ENCODE measurements at places on chromosomes 11 and 22.
A peak's percentile ranks its signal among the peaks of the same experiment; 100 is the strongest.

DNA sequence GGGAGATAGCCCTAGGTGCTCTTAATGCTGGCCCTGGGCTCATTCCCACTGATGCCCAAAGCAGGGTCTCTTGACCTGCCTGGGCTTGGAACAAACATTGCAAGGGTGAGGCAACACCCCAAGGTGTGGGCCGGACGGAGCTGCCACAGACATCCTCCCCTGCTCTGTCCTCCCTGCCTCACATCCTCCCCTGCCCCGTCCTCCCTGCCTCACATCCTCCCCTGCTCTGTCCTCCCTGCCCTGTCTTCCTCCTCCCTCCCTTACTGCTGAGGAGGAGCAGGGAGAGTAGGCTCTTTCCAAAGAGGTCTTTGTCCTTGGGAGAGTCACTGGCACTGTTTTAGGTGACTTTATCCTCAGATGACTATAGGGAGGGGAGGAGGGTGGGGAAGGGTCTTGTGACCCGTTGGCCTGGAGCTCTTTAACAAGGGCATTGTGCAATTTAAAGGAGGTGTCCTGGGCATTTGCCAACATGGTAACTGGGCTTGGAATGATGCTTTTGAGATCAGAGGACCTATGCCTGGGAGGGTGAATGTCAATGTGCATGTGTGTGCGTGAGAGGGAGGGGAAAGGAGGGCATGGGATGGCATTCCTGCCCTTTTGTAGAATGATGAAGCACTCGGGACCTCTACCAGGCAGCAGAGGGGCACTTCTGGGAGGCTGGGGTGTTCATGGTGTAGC lies 700 bp downstream of the FAM180B start:
- no peak for DNase-seq

DNA sequence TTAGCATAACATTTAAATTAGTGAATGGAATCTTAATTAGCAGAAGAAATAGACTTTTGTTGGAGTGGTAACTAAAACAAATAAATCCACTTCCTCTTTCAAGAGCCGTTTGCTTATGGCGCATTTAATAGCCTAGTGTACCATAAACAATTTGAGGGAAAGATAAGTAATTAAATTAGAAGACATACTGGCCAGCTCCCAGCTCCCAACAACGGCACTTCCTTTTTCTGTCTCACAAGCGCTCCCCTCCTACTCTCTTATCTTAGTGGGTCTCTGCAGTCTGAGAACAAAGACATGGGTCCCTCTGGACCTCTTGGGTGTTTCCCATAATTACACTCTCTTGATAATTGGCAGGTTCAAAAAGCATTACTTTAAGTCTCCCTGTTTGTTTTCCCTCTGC lies 146.0 kb downstream of the OPCML start:
- no peak for DNase-seq

DNA sequence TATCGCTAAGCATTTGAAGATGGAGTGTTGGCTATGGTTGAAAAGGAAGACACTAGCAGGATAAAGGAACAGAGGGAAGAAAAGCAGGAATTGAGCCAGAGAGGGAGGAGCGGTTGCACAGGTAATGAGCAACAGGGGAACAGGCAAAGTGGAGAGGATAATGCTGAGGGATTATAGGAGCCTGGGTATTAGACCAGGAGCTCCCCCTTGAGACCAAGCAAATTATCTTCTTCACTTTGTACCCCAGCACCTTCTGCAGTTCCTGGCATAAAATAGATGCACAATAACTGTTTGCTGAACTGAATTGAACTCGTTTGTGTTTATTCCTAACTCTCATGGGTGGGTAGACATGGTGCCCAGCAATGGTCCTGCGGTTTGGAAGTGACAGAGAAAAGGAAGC lies 54.6 kb upstream of the OR5P2 start:
- no peak for DNase-seq

- no peak for DNase-seq
Measured at GRCh38 chr22:44051358-44051757, 27.3 kb downstream of the PARVB start.

DNA sequence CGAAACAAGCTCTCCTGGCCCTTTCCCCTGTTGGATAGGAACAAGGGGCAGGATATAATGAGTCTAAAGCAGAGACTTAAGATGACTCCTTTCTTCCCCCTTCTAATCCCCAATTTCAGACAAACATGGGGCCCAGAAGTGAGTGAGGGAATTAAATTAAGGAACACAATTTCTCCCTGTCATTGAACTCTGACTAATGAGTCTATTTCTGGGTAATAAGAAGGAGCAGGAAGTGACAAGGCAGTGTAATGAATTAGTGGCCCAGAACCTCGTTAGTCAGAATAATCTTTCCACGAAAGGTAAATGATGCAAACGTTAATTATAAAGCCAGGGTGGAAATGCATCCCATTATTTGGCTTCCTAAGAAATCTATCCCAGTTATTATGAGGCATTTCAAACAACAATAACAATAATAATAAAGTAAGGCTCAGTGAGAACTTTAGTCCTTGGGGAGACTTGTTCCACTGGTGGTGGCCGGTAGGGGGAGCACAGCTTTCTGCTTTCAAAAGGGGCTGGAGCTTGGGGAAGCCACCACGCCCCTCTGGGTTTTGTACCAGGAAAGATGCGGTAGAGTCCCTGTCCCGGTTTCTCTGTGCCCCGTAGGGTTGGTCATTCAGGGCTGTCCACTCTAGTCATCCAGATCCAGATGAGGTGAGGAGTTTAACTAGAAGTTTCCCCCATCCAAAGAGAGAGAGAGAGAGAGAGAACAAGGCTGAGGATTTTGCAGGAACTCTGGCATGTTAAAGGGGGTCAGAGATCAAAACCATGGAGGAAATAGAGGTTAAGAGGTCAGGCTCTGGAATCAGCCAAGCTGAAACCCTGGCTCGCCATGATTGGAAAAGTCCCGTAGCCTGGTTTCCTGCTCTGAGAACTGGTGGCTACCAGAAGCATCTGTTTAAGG lies 298.3 kb downstream of the NTM start:
- DNase-seq = peak; percentile 54

DNA sequence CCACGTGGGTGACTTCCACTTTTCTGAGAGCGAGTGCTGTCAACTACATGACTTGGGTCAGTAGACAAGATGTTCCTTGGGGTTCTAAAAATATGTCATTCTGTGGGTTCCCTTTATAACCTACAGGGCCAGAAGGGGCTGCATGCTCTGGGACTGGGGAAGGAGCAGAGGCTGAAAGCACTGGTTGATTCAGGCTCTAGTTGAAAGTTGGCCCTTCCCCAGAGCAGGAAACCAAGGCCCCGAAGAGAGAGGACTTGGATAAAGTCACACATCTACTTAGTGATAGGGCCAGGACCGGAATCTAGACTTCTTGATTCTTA lies 9.9 kb downstream of the ADAMTS15 start:
- DNase-seq = no peak

GRCh38 chr11:46242952-46243795 lies 34.3 kb upstream of the CREB3L1 start:
- DNase-seq = peak; percentile 96

GRCh38 chr22:37549704-37550059 lies 10.6 kb upstream of the CDC42EP1 start:
- peak; percentile 60 for DNase-seq

GRCh38 chr11:119300198-119300964 lies 16.5 kb downstream of the MCAM start:
- no peak for DNase-seq

GRCh38 chr11:37616291-37616690 lies 1018.3 kb upstream of the RAG2 start:
- DNase-seq = no peak

DNA sequence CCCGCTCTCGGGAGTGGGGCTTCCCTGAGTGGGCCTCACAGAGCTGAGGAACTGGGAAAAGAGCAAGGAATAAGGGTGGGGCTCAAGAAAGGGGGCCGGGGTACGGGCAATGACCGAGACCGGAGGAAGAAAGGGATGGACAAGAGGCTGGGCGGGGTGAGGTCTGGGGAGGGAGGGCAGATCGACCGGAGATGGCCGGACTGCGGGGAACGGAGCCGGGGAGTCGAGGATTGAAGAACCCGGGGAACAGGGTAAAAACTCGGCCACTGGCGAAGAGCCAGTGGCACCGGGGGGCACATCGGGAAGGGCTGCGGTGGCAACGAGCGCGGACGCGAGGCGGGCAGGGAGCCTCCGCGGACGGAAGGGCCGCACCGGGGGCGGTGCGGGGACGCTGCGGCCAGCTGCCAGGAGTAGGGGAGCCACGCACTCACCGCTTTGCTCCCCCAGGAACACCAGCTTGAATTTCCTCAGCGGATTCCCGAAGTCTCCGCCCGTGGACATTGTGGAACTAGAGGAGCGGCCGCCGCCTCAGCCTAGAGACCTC lies 667 bp downstream of the RAB6A start:
- DNase-seq = peak; percentile 73

GRCh38 chr11:126899961-126900748 lies 100.4 kb downstream of the KIRREL3 start:
- no peak for DNase-seq

DNA sequence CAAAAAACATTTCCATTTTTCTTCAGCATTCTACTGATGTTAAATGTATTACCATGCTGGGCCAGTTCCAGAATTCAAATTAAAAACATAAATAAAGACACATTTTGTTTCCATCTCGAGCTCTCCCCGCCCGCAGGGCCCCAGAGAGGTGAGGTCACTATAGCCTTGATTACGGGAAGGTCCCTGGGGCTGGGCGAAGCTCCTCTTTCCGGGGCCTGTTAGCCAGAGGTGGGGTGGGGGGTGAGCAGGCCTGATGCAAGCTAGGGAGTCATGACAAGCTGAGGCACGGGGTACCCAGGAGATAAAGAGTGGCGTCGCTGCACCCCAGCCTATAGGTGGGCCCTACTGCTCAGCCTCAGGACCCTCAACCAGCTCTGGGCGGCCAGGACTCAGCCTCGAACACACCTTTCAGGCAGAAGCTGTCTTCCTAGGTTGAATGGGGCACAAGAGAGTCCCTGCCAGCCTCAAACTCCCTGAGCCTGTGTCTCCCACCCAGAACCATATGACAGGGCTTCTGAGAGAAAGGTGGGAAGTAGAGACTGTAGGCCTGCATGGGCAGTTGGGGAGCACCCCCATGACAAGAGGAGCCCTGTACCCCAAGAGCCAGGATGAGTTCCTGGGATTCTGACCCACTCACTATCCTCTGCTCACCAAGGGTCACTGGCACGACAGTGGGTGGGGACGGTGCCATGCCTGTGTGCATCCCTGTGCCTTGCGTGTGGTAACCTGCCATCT lies 34.8 kb downstream of the KCNQ1OT1 start:
- DNase-seq = no peak

DNA sequence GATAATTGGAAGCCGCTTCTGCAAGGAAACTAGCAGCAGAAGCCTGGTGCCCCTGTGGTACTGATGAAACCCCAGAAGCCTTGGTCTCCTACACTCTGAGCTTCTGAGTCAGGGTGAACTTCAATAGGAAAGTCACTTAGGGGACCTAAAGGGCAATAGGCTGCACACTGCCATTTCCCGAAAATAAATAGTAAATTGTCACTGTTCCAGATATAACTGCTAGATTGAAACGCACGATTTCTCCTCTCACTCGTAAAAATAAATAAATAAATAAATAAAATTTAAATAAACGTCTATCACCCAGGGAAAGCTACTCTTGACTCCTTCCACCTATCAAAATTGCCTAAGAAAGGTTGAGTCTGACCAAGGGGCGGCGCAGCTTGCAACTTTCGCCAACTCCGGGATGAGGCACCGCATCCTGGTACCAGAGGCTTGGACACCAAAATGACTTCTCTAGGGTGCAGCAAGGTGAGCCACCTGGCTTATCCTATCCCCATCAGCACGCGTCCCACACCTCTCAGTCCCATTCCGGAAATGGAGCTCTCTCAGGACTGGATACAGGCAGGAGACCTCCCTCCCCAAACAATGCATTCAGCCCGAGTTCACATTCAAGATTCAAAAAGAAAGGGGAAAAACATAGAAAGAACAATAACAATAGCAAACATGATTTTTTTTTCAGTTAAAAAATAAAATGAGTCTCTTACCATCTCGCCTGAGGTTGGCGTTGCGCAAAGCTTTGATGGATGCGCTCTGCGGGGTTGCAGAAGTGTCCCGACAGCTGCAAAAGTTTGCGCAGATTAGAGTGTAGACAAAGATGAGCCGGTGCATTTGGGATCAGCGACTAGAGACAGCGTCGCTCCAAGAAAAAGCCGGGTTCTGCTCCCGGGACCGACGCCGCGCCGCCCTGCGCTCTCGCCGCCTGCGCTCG lies 583 bp downstream of the PDGFD start:
- peak; percentile 23 for DNase-seq

GRCh38 chr11:83063073-83063754 lies 8.5 kb downstream of the RAB30 start:
- peak; percentile 14 for DNase-seq

GRCh38 chr11:32341620-32342613 lies 93.4 kb downstream of the WT1 start:
- no peak for DNase-seq

DNA sequence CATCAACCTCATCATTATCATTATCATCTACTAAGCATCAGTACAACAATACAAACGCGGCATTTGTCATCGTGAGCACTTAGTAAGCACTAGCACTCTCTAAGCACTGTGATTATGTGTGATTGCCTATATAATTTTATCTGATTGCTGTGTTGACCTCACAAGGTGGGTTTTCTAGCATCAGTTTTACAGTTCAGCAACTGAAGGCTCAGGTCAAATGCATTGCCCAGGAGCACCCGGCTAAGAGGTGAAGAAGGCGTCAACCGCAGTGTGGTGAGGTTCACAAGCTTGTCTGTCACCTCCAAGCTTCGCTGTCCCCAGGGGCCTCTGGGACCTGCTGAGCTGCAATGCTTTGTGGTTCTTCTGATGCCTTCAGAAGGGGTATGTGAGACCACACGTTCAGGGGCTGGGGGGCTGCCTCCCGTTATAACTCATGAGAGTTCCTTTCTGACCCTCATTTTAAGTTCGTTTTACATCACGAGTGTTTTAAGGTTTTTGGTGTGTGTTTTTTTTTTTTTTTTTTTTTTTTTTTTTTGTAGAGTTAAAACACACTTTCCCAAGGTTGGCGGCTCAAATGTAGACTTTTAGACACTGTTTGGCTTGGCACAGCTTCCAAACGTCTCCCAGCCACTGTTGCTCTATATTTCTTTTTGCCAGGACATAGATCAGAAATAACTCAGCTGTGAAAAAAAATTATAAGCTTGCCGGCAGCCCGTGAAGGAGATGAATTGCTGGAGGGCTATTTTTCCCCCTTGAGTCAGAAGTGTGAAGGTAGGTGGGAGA lies 33.8 kb upstream of the SCUBE1 start:
- no peak for DNase-seq

- DNase-seq = no peak
Measured at GRCh38 chr11:38307455-38307854, 1709.4 kb upstream of the RAG2 start.

DNA sequence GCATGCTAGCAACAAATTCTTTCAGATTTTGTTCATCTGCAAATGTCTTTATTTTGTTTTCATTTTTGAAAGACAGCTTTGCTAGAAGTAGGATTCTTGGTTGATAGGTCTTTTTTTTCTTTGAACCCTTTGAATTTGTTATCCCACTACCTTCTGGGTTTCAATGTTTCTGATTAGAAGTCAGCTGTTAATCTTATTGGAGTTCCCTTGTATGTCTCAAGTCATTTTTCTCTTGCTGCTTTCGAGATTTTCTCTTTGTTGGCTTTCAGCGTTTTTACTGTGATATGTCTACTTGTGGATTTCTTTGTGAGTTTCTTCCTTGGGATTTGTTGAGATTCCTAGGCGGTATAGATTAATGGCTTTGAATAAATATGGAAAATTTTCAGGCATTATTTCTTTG lies 27.2 kb upstream of the MS4A8 start:
- DNase-seq = no peak

- DNase-seq = no peak
Measured at GRCh38 chr11:3051196-3052108, 5.8 kb downstream of the CARS1 start.

GRCh38 chr22:28025333-28025732 lies 106.3 kb upstream of the PITPNB start:
- no peak for DNase-seq

- DNase-seq = no peak
Measured at GRCh38 chr11:70606248-70606950, 208.1 kb downstream of the CTTN start.

- DNase-seq = peak; percentile 86
Measured at GRCh38 chr22:27146866-27147633, 489.7 kb downstream of the MIAT start.

Data from mesenchymal stem cell (in vitro differentiated cells and primary cell).